Activated T-helper 9 cell treated with anti-CD3 and anti-CD28 coated beads, Interleukin-2, amount 50 U/mL, for 16 hours (primary cell): ENCODE measurements at places on chromosomes 3 and 15.

GRCh38 chr3:46281551-46281950, 39.3 kb downstream of the CCR3 start:
- no peak for DNase-seq

- DNase-seq, result no peak
These were observed 32.1 kb upstream of the KCNMB2 start for GRCh38 chr3:178504128-178504527.

DNA sequence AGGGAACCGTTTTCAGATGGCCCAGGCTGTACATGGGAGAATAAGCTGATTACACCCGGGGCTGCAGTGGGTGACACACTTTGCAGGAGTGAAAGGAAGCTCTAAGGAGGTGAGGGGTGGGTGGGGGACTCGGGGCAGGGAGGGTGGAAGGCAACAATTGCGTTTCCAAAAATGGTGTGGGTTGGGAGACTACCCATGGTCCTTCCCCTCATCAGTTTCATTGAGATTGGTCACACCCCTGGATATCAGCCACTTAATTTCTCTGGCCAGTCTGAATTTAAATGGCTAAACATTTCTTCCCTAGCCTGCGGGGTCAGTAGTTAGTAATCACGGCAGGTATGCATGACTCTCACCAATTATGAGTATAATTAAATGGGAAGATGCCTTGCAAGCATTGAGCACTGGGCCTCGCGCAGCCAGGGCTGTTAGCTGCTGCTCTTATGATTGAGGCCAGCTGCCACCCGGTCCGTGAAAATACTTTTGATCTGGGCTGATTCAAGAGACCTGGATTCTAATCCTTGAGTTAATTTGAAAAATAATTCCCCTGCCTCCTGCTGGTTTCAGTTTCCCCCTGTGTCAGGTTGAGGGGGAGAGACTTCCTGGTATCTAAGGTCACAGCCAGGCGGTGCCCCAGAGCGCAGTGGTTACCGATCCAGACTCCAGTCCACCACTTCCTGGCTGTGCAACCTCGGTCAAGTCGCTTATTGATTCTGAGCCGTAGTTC, 23.3 kb downstream of the SLC6A6 start:
- peak; percentile 30 for DNase-seq

DNA sequence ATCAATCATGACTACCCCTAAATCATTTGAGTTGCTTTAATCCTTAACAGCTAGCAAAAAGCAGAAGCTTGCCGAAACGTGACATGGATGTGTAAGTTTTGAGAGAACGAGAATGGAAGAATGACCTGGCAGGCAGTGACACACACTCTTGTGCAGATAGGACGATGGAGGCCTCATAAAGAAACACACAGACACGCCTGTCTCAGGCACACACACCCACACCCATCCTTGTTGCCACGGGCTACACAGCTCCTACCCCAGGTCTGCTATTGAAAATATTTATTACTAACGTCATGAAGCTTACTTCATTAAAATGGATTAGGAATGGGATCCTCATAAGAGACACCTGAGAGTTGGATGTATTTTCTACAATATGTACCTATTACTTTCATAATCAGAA, 8.5 kb downstream of the MYO5C start:
- DNase-seq, result no peak

- no peak for DNase-seq
These were observed 70.3 kb downstream of the RORA start for GRCh38 chr15:61158504-61159407.

GRCh38 chr15:64895285-64896065, 16.2 kb upstream of the ANKDD1A start:
- no peak for DNase-seq

DNA sequence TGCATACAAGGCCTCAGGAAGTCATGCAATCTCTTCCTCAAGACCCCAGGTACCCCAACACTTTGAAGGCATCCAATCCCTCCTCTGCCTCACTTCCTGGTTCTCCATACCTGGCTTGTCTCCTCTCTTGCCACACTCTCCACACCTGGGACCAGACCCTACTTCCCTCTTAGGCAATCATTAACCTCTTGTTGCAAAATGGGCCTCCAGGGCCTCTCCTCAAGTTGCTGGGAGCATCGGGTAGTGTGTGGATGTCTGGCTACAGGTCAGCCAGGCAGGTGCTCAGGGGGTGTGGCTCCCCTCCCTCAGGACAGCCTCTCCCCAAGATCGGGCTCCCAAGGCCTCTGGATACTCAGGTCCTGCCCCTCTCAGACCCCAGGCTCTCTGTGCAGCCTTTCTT, 8.6 kb downstream of the PLA2G4E start:
- DNase-seq, result no peak

- no peak for DNase-seq
These were observed 544.1 kb upstream of the MDFIC2 start for GRCh38 chr3:70856414-70857162.

DNA sequence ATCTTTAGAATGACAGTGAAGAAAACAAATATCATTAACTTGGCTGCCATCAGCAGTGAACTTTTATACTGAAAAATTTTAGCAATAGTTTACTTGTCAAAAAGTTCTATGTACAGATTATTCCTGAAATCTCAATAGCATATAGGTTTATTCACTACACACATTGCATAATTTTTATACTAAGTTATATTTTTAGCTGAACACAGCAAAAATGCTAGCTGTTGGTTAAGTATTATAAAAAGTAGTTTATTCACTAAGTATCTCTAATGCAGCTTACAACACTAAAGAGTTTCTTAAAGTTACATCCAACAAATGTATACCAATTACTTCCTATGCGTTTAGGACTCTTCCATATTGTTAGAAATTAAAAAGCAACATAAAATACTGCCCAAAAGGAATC, 131.9 kb downstream of the SCAPER start:
- DNase-seq, result no peak

GRCh38 chr3:12005951-12006625, 1.9 kb downstream of the SYN2 start:
- no peak for DNase-seq

GRCh38 chr3:161054860-161055604, 50.1 kb downstream of the B3GALNT1 start:
- DNase-seq, result no peak

DNA sequence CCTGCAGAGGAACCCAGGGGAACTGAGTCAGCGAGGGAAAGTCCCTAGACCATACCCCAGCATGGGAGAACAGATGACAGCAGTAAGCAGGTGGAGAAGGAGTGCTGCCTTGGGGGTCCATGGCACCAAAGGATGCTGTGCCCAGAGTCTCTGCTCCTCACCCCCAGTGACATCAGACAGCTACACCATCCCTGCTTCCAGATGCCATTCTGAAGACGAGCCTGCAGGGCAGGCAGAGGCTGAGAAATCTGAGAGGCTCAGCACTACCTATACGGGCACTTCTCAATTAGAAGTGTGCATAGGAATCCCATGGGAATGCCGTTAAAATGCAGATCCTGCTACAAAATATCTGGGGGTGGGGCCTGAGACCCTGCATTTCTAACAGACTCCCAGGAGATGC, 211.3 kb upstream of the NSMCE3 start:
- no peak for DNase-seq

- no peak for DNase-seq
These were observed 74.5 kb downstream of the NSUN3 start for GRCh38 chr3:94137377-94137776.

DNA sequence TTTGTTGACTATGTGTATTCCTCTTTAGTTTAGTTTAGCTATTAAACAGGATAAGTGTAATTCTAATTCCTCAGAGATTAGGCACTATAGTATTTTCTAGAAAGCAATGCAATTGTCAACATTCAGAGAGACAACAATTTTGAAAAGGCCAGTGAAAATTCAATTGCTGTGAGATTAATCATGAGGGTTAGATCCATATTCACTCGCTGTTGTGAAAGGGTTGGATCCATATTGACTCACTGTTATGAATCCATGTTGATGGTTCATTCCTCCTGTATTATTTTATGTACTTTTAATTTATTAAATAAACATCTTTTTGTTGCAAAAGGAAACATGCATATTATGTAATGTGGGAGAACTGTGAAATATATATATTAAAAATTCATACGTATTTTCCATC, 641 bp downstream of the TRAT1 start:
- DNase-seq, result no peak

- no peak for DNase-seq
These were observed 91.4 kb upstream of the POU1F1 start for GRCh38 chr3:87367736-87368135.

DNA sequence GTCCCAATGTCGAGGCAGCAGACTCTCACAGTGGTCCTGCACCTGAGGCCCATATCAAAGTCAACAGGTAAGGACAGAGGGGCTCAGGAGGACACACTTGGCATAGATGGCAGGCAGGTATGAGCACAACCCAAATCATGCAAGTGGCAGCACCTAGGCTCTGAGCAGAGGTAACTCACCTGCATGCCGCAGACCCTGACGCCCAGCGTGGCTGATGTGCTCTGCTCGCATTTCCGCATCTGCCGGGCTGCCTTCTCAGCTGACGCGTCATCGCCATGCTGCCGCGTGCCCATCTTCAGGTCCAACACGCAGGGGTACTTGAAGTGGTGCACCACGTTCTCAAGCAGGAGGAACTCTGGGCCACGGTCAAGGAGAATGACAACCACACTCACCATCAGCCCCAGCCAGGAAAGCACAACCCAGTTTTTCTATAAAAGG, 4.2 kb upstream of the GMPPB start:
- no peak for DNase-seq

GRCh38 chr3:30448450-30449289, 157.7 kb upstream of the TGFBR2 start:
- DNase-seq, result no peak

DNA sequence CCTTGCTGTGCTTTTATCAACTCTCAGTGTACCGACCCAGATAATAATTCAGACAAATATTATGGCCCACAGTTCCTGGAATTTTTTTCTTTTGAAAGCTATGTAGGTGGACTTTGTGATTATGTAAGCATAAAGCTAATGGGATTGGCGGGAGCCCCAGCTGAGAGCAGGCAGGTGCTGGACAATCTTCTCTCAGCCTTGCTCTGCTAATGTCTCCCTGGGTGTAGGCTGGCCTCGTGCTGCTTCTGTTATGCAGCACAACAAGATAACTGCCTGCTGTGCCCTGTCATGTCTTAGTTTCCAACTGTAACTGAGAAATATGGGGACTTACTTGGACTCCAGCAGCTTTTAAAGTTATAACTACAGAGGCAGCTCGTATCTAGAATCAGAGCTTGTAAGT, 415.0 kb downstream of the PDCD6IP start:
- no peak for DNase-seq

- DNase-seq, result no peak
These were observed 18.4 kb downstream of the ZBTB38 start for GRCh38 chr3:141386611-141387111.

- no peak for DNase-seq
These were observed 140.9 kb downstream of the ATG7 start for GRCh38 chr3:11413071-11413470.

DNA sequence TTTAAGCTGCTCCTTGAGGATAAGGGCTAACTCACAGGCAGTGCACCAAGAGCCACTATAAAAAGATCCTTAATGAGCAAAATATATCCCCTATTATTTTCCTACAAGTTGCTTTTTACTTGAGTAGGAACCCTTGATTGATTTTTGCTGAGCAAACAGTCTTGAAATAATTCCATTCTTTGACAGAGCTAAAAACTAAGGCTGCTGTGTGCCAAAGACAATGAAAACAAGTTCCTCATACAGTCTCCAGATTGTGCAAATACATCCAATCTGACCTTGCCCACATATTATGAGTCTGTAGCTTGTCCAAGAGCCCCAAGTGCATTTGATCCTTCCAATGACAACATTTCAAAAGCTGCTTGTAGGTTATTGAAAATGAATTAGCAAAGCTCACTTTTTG, 15.0 kb downstream of the PRKAR2A start:
- no peak for DNase-seq

DNA sequence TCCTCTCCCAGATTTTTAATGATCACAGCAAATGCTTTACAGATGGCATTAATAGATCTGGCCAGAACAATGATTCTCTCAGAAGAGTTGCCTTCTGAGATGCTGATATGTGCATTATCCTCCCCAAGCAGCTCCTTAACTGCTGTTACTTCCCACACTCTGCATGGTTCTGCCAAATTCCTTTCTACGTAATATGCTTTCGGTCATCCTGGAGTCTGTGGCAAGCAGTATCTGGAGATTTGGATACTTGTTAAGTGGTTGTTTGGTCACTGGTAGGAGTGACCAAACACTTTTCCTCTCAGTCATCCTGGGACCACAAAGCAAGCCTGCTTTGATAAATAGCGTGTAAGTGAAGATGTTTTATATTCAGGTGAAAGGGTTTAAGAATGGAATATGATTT, 71.1 kb upstream of the CCNL1 start:
- DNase-seq, result no peak

- DNase-seq, result no peak
These were observed 71.0 kb downstream of the TCF12 start for GRCh38 chr15:56989411-56989924.

- DNase-seq, result no peak
These were observed 293.8 kb downstream of the ROBO1 start for GRCh38 chr3:79473993-79474392.

DNA sequence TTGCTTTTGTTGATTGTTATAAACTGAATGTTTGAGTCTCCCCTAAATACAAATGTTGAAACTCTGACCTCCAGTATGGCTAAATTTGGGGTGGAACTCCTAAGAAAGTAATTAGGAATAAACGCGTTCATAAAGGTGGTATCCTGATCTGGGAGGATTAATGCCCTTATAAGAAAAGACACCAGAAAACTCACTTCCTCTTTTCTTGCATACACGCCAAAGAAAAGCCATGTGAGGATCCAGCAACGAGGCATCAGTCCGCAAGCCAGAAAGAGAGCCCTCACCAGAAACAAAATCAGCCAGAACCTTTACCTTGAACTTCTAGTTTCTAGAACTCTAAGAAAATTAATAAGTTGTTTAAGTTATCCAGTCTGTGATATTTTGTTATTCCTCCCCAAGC, 37.4 kb upstream of the AZI2 start:
- no peak for DNase-seq

DNA sequence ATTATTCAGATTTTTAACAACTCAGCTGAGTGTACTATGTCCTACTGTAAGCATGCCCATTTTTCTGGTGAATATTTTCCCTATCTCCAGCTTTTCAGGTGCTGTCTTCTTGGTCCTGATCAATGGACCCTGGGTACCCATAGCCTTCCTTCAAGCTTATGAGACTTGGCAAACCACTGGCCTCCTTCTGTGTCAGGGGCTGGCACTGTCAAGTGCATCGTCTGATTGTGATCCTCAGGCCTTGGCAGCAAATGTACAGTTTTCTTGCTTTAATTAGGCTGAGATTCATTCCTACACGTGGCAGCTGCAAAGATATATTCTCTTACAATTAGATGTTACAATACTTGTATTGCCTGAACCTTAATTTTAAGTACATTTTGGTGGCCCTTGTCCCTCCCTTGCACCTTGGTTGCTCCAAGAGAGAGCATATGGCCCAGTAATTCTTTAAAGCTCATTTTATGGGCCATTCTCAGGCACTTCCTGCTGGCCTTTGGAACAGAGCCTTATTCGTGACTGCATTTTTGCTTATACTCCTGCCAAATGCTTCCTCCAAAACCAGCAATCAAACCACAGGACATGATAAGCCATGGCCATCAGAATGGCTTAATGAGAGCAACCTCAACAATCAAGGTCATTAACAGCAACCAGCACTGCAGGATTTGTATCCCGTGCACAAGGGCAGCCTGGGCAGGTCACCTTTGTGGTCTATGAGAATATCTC, 179.9 kb downstream of the CNTN6 start:
- DNase-seq, result no peak
